ENCODE measurements at places on chromosomes 13 and 19.
A peak's percentile ranks its signal among the peaks of the same experiment; 100 is the strongest.

DNA sequence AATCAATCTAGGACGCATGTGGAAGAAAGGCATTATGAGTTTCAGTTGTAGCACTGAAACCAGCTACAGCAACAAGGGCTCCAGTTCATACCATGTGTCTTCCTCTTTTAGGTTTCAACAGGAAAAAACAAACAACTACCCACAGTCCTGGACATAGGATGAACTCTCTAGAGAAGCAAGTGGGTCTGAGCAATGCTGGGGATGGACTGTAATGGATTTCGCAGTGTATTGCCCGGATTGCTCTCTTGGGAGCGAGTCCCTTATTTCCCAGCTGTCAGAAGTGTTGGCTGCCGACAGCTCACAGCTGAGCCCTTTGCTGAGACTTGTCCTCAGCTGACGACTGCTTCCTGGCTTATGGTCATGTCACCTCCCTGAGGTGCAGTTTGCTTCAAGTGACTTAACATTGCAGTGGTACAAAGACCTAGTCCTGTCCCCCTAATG is 12.1 kb upstream of the MYCBP2 start:
- no peak for DNase-seq

GRCh38 chr19:43780706-43781525 is at the start of gene KCNN4:
TSS of gene KCNN4 (minus strand) at chr19:43780973. CDS start at chr19:43780861, 112 bp downstream.
- peak; percentile 91 for DNase-seq

GRCh38 chr13:20340759-20341171 is 108.6 kb upstream of the GJB6 start:
- DNase-seq, result peak; percentile 13

DNA sequence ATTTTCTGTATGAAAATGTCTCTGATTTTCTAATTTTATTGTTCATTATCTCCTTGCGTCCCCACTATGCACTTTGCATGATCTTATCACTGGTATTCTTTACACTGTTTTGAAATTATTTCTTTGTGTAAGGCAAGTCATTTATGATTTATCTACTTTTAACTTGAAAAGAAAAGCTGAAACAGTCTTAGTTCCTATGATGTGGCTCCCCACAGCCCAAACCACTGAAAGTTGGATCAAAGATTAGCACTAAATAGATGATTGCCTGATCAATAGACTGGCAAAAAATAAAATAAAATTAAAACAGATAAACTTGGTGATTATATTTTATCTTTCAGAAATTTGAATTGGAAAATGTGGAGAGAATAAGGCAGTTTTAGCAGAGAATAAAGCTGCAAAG is 1101.9 kb downstream of the PCDH9 start:
- DNase-seq, result no peak

DNA sequence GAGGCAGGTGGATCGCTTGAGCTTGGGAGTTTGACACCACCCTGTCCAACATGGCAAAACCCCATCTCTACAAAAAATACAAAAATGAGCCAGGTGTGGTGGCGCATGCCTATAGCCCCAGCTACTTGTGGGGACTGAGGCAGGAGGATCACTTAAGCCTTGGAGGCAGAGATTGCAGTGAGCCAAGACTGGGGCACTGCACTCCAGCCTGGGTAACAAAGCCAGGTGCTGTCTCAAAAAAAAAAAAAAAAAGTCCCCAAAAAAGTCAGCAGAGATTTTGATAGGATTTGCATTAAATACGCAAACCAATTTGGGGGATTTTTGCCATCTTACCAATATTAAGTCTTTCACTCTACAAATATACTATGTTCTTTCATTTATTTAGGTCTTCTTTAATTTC is 21.7 kb upstream of the RPL21 start:
- no peak for DNase-seq

- DNase-seq, result peak; percentile 91
Measured at GRCh38 chr13:113836768-113837559, 26.9 kb downstream of the GAS6 start.

GRCh38 chr13:108077284-108077683 is 138.1 kb downstream of the LIG4 start:
- no peak for DNase-seq

GRCh38 chr13:31880851-31881494 is 141.6 kb downstream of the RXFP2 start:
- DNase-seq, result peak; percentile 3

GRCh38 chr13:83907196-83907989 is 25.1 kb upstream of the SLITRK1 start:
- DNase-seq, result no peak

DNA sequence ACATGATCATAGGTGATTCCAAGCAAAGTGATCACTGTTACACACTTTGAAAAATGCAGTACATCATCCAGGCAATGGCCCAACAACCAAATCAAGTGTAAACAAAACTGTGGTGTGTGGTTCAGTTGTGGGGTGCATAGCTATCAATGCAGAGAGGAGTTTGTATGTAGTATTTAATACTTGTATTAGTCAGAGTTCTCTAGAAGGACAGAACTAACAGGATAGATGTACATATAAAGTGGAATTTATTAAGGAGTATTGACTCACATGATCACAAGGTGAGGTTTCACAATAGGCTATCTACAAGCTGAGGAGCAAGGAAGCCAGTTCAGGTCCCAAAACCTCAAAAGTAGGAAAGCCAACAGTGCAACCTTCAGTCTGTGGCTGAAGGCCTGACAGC is 249.3 kb upstream of the HTR2A start:
- peak; percentile 83 for DNase-seq

GRCh38 chr19:28358633-28359032 is 854.3 kb downstream of the UQCRFS1 start:
- peak; percentile 36 for DNase-seq

- DNase-seq, result no peak
Measured at GRCh38 chr19:39310558-39311311, 9.9 kb downstream of the LRFN1 start.

- peak; percentile 77 for DNase-seq
Measured at GRCh38 chr19:10975374-10976130, 14.7 kb downstream of the SMARCA4 start.

GRCh38 chr19:19064098-19064722 is 416 bp downstream of the SLC25A42 start:
- no peak for DNase-seq

GRCh38 chr13:33109801-33110200 is 93.6 kb downstream of the KL start:
- no peak for DNase-seq

DNA sequence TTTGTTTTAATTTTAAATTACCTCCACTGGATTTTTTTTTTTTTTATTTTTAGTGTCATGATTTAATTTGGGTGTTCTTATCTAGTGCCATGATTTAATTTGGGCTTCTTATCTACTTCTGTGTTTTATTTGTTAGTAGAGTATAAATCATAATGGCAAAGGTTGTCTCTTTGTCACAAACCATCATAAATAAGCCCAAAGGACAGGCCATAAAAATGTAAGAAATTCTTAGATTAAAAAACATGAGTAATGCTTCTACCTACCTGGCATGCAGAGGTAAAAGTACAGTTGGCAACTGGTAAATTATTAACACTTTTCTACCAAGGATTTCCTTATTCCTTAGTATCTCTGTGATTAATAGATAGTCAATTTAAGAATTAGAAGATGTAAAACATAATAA is 55.2 kb downstream of the ERCC5 start:
- no peak for DNase-seq

GRCh38 chr19:23015660-23016059 is 12.7 kb upstream of the ZNF728 start:
- no peak for DNase-seq

DNA sequence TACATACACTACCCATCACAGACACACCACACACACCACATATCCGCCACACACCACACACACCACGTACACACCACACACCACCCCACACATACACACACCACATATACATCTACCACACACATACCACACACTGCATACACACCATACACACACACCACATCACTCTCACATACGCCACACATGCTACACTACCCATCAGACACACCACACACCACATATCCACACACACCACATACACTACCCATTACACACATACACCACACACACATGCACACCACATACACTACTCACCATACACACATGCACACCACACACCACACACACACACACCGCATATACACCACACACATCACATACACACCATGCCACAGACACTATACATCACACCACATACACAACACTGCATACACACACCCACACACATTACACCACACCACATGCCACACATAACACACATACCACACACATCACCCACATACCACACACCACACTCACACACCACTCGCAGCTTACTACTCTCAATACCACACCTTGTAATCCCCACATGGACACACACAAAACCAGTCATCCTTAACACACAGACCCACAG is 9.5 kb downstream of the ERFL start:
- peak; percentile 62 for DNase-seq

DNA sequence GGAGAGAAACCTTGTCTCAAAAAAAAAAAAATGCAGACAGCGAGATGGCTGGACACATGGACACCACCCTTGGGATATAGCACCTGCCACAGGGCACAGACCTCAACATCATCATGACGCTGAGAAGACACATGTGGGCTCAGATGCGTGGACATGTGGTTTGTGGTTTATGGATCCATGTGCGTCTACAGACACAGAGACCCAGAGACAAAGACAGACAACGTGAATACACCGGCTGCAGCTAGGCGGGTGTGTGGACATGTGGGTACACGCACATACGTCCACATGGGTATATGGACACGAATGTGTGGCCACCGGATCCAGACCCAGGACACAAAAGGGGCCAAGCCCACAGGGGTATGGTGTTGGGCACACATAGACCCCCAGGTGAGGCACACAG is 1.3 kb downstream of the TNFSF14 start:
- DNase-seq, result no peak

- DNase-seq, result no peak
Measured at GRCh38 chr13:113105921-113106452, 396 bp downstream of the F7 start.

DNA sequence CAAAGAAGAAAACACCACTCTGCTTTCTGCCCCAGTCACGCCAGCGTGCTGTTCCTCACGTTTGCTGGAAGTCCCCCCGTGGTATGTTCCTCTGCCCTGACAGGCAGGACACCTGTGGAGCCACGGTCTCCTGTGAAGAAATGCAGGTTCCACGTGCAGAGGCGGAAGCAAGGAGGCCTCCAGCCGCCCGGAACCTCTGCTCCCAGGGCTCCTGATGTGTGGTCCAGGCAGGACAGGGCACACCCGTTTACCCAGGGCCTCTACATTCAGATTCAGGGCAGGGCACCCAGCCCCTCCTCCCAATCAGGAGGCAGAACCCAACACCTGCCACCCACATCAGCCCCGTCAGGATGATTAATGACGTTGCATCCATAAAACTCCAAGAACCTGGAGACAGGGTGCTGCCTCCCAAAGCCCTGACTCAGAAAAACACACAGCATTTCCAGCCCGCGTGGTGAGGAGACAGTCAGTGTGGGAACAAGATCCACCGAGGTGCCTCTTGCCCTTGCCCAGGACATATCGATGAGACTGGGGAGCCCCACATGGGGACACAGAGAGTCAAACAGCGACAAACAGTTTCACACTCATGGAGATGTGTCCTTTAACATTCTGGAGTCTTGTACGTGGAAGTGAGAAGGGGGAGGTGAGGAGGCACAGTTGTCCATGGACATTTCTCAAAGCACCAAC is 76.2 kb downstream of the COL4A1 start:
- no peak for DNase-seq

- peak; percentile 75 for DNase-seq
Measured at GRCh38 chr19:33125929-33126388, 6.0 kb upstream of the WDR88 start.

GRCh38 chr19:2636897-2637683 is 65.4 kb downstream of the GNG7 start:
- peak; percentile 23 for DNase-seq

DNA sequence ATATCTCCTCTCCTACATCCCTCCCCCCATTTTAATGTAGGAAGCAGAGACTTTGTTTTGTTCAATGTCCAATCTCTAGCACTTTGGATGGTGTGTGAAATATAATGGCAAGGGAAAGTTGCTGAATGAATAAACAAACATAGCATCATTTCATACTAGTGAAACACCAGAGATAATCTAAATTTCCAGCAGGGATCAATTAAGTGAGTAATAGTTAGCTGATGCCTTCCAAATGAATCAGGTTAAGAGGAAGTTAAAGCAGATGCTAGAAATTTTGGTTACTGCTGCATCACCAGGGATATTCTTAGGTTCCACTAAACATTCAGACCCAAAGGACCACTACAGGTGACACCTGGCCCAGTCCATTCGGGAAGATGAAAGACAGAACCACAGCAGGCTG is 8.1 kb downstream of the MRPS31 start:
- DNase-seq, result peak; percentile 23

DNA sequence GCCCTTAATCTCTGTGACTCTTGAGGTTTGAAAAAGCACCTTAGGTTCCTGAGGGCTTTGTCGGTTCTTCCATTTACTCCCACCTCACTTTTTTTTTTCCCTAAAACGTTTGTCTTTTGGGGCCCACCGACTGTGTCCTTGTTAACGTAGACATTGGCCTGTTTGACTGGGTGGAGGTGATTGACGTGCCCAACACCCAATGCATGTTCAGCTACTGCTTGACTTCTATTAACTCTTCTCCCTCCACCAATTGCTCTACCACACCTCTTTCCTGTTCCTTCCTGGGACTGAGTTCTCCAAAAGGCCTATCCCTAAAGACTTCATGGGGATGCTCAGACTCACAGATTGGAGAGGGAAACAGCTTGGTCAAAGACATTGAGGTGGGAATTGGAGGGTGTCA is 17.3 kb downstream of the CKM start:
- peak; percentile 25 for DNase-seq

DNA sequence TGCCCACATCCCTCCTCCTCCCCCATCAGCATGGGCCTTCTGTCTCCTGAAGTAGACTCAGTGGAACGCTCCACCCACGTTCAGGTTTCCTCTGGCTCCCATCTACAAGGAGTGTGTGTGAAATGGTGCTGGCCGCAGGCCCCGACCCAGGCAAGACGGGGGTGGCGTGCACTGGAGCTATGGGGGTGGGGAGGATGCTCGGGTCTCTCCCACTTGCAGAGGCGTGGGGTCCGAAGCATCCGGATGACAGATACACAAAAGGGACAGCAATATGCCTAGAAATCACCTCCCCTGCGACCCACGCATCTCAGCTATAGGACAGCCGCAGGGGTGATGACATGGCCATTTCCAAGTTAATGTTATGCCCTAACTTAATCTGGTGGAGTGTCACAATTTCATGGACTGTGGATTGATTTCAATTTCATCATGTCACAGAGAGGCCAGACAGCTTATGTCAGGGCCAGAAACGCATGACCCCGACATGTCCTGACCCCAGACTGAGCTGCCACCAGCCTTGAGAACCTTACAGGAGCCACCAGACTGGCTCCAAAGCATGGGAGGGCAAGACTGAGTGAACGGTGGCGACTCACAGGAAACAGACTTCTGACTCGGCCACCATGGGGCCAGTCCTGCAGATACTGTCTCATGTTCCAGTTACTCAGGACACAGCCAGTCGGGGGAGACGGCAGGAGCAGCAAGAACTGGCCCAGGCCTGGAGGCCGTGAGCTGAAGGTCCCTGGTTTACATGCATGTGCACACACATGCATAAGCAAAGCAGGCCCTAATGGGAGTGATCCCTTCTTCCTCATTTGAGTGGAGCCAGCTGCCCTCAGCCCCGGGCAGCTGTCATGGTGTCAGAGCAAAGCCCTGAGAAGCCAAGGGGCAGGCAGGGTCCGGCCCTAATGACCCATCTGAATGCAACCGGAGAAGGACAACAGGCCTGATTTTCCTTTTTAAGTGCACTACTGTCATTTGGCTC is 82.2 kb downstream of the SLC7A1 start:
- no peak for DNase-seq

GRCh38 chr19:14979476-14980255 is at the start of gene SLC1A6:
TSS of gene SLC1A6 (minus strand) at chr19:14979864. CDS start at chr19:14972910, 6,954 bp downstream.
- no peak for DNase-seq

Measured in fibroblast of lung (primary cell).